ENCODE measurements at places on chromosomes 2 and 18. TPM values are rescaled to one million over a fixed set of nuclear protein-coding genes. Genes with fewer than 3 reads are reported as not detected.

Gene PGAP1
- 8.3 TPM for polyA plus RNA-seq

Gene DTNA
- polyA plus RNA-seq: 17.2 TPM

Gene HTRA2
- polyA plus RNA-seq: 37.6 TPM

Gene GLI2
- polyA plus RNA-seq: 18.4 TPM

Gene RIT2
- 0.46 TPM for polyA plus RNA-seq

Gene GALNT3
- 3.4 TPM for polyA plus RNA-seq

Gene PECR
- polyA plus RNA-seq: 15.9 TPM

Gene TGFA
- polyA plus RNA-seq: 2.1 TPM

Gene FAM117B
- polyA plus RNA-seq: 4.0 TPM

Gene LYPD1
- 3.4 TPM for polyA plus RNA-seq

Gene GATA6
- not detected for polyA plus RNA-seq

Gene STAMBP
- 35.8 TPM for polyA plus RNA-seq

Gene NDC80
- polyA plus RNA-seq: 11.0 TPM

All from H1 (cell line).